ENCODE measurements at places on chromosomes 11 and 22. TPM values are rescaled to one million over a fixed set of nuclear protein-coding genes. Genes with fewer than 3 reads are reported as not detected.

DNA sequence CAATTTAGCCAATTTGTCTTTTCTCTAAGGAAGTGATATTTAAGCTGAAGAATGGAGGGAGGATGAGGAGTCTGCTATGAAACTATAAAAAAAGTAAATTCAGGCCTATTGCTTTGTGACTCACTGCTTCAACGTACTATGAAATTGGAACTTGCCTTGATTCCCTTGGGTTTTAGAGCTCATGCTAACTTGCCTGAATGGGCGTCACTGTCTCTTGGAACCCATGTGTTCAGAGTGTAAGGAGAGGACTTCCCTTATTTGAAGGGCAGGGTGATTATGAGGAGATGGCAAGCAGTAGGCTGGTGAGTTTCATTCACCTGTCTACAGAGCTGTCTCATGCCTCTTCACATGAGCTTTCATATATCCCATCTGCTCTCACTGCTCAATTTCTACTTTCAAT is 28.7 kb upstream of the WT1 start:
- no peak for DNase-seq

GRCh38 chr11:128457874-128458273 is 129.5 kb downstream of the ETS1 start:
- no peak for DNase-seq

DNA sequence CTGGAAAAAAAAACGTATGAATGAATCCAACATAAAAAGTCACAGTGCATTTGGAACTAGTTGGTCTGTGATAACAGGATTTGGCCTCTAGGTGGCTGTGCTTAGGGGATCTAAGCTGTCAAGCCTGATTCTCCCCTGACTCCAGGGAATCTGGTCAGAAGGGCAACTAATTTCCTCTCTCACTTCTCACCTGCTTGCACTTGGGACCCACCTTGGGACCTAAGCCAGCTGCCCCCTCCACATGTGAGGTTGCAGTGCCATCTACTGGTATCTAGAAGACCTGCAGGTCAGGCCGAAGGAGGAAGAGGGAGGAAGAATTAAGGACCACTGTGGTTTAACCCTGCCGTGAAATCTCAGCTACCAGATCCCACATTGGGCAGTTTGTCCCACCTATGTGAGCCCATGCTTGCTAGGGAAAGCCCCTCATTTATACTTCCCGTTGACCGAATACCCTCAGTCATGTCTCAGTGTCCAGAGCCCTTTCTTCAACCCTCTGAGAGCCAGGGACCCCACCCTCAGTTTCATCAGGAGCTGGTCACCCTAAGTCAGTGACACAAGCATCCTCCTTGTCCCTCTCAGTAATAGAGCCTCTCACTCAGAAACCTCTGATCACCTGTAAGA is 33.2 kb upstream of the CAVIN3 start:
- DNase-seq = peak; percentile 74

GRCh38 chr11:69510471-69511357 is 29.3 kb downstream of the LINC01488 start:
- no peak for DNase-seq

DNA sequence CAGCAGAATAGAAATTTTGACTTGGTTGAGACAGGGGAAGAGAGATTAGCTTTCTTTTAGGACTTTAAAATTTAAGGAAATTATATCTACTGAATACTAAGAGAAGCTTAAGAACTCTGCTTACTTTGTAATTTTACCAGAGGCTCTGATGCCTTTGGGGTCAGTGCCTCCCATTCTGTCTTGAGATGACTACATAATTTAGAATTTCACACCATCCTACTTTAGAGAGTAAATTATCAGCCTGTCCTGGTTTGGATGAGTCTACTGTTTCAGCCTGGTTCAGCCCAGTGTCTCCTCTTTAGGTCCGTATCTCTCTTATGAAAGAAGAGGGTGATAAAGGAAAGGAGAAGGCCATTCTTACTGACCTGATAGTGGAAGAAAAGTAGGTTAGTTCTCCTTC is 9.8 kb downstream of the NUCB2 start:
- no peak for DNase-seq

GRCh38 chr22:35258191-35258988 is 1.1 kb downstream of the HMGXB4 start:
- no peak for DNase-seq

GRCh38 chr22:17988800-17989513 is 35.4 kb downstream of the MICAL3 start:
- DNase-seq = no peak

CHRDL2 gene
- total RNA-seq = 34.3 TPM

DNA sequence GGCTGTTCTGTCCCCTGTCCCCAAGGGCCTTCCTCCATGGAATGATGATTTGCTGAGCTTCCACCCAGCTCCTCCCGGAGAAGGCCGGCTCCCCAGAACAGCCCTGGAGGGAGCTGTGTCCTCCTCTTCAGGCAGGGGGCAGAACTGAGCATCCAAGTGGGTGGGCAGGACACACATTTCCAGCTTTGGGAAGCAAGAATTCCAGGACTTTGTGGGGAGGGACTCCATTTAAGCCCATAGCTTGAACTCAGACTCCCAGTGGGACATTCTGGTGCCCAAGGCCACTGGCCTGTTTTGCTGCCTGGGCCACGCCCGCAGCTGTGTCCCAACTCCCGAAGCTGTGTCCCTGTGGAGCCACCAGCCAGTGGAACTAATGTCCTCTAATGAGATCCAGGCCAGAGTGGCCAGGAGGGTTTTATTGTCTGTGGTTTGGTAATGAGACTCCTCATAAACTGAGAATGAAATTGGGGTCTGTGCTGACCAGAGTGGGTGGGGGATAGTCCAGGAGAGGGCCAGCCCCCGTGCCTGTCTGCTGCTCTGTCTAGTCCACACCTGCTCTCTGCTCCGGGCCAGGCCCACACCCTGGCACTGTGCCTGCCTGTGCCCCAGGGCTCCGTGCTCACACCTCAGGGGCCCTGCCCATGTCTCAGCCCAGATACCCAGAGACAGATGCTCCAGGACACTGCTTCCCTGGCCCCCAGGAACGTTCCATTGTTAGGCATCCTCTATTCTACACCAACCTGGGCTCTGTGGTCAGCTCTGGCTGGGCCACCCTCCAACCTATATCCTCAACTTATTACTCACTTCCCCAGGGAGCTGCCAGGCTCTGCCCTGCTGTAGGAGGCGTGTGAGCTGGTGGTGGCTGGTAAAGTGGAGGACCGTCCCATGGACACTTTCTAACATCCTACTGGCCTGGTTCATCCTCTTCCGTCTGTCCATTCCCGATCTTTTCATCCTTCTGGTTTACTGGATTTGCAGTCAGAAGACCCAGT is 7.6 kb downstream of the NECTIN1 start:
- DNase-seq = peak; percentile 49

MS4A12 gene
- total RNA-seq = not detected

SLC22A9 gene
- total RNA-seq = not detected

SLC22A24 gene
- total RNA-seq = not detected

DNA sequence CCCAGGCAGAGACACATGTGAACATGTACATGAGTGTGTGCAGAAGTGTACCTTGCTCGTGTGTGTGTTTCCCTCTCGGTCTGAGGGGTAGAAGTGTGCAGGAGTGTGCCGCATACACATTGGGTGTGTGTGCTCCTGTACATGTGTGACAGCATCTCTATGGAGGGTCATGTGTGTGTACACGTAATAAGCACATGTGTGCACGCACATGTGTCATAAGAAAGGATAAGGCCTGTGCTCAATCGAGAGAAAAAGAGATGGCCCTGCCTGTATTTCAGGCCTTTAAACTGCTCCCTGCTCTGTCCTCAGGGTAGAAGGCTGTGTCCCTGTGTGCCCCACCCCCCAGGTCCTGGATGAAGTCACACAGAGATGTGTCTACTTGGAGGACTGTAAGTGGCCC is 61.8 kb downstream of the OTOG start:
- DNase-seq = no peak

GRCh38 chr11:82718821-82719220 is 14.8 kb downstream of the FAM181B start:
- DNase-seq = no peak

GRCh38 chr22:44954149-44954548 is 55.7 kb downstream of the PHF21B start:
- no peak for DNase-seq

GRCh38 chr11:565921-566509 is 5.2 kb downstream of the RASSF7 start:
- peak; percentile 59 for DNase-seq

CLMP gene
- total RNA-seq = 8.6 TPM

DNA sequence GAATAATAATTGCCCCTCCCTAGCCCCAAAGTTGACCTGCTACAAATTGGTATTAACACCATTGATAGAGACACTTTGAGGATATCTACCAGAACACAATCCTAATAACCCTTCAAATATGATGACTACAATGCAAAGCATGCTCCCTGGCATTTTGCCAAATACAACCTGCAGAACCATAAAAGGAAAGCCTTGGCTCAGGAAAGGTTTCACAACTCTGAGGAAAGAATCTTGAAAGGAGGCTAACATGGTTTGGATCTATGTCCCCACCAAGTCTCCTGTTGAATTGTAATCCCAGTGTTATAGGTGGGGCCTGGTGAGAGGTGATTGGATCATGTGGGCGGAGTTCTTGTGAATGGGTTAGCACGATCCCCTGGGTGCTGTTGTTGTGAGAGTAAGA is 140.4 kb upstream of the ARHGAP42 start:
- no peak for DNase-seq
